ENCODE measurements at places on chromosomes 6 and 20.

GRCh38 chr20:49595811-49596561, 28.0 kb upstream of the PTGIS start:
- DNase-seq = peak; percentile 51

GRCh38 chr6:113487489-113488058, 369.6 kb upstream of the MARCKS start:
- no peak for DNase-seq

GRCh38 chr6:128156321-128157111, 255.7 kb upstream of the THEMIS start:
- no peak for DNase-seq

GRCh38 chr6:43310624-43311023, 2.0 kb upstream of the CRIP3 start:
- no peak for DNase-seq

GRCh38 chr20:6673071-6673470, 94.4 kb upstream of the BMP2 start:
- DNase-seq = no peak

DNA sequence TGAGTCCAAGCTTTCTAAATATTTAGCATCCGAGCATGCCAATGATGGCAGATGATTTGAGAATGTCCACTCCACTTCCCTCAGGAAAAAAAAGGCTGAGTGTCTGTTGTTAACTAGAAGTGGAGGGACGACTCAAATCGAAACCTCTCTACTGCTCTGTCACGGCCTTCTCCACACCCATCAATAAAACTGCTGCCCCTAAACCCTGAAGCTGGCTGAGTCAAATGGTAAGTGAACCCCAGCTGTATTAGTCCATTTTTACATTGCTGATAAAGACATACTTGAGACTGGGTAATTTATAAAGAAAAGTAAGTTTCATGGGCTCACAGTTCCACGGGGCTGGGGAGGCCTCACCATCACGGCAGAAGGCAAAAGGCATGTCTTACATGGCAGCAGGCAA, 707.0 kb downstream of the QKI start:
- DNase-seq = no peak

DNA sequence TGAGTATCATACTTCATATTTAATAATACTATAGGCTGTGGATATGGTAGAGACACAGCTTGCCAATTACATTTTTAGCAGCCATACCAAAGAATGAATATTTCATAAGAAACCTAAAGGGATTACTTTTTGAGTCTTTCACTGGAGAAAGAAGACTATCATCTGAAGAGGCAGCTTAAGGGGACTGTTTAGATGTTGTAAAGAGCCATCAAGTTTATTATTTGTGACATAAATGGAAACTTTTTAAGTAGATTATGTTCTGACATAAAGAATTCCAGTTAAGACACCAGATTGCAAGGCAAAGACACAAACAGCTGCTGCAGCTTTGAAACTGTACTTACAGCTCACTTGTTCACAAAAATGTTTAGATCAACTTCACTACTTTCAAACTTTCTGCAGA, 429.4 kb downstream of the TFAP2A start:
- no peak for DNase-seq

DNA sequence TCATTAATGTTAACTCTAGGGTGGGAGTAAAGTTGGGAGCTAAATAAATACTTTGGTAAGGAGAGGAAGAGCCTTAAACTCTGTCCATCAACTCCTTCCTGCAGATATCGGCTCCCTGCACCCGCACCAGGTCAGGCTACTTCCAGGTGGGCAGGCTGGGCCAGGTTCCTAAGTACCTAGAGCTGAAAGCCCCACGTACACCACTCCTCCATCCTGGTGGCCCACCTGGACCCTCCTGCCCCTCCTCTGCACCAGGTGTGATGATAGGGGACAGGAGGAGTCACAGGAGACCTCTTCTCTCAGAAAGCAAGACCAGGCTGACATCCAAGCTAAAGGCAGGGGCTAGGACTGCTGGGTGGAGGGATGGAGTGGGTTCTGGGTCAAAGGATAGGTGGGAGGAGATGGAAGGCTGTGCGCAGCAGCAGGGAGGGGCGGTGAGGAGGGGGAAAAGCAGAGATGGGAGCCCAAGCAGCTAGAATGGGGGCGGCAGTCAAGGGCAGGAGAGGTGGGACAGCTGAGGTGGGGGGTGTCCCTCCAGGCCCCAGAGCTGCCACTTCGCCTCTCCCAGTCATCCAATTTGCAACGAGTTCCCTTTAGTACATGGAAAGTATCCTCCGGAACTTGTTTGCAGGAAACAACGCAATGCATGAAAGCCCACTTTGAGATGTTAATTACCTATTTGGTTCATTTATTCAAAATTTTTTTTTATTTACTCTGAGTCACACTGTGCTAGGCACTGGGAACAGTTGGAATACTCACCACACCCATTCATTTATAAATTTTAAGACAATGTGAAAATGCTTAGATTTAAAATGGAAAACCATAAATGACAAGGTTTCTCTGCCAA, 15.2 kb upstream of the TOX2 start:
- DNase-seq = no peak

DNA sequence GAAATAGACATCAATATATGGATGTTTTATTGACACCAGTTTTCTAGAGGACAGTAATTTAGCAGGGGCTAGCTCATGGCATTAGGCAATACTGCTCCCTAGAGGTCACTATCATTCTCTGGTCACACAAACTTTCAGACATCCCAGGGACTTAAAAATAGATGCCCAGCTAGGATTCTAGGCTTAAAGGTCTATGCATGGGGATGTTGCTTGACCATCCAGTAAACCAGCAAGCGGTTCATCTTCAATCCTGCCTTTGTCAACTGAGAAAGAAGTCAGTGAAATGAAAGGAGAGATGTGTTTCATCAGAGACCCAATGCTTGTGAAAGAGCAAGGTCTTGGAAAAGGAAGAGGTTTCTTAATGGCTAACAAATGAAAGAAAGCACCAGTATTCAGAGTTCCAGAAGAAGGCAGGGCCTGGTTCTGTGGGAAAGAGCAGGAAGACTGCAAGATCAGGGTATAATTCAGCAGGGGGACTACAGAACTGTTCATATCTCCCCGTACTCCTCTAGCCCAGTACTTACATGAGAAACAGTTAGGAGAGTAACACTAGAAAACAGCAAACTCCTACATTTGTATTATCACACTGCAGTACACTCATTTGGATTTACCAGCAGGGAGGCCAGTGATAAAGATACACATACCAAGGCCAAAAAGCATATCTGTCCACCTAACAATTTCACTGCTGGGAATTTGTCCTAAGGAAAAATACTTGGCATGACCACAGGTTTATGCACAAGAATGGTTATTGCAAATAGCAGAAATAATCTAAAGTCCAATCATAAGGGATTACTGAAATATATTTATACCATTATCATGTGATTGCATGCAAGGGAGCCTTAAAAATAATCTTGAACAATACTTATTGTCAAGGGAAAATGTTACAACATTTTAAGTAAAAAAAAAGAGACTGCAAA, 151.4 kb upstream of the LAMA2 start:
- peak; percentile 70 for DNase-seq

DNA sequence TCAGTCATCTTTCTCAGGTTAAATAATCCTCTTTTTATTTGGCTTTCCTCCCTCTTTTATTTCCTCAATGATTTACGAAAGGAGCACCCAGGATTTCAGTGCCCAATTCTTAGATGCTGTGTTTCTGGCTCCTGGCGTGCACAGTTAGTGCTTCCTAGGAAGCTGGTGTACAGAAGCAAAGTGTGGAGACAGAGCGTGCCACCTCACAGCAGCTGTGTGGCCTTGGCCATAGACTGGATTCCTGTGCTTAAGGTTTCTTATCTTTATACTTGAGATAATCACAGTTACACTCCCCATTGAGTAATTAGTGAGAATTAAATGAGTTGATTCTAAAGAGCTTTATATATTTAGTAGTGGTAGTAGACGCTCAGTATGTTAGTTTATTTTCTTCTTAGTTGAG, 39.7 kb upstream of the GJA1 start:
- DNase-seq = no peak

DNA sequence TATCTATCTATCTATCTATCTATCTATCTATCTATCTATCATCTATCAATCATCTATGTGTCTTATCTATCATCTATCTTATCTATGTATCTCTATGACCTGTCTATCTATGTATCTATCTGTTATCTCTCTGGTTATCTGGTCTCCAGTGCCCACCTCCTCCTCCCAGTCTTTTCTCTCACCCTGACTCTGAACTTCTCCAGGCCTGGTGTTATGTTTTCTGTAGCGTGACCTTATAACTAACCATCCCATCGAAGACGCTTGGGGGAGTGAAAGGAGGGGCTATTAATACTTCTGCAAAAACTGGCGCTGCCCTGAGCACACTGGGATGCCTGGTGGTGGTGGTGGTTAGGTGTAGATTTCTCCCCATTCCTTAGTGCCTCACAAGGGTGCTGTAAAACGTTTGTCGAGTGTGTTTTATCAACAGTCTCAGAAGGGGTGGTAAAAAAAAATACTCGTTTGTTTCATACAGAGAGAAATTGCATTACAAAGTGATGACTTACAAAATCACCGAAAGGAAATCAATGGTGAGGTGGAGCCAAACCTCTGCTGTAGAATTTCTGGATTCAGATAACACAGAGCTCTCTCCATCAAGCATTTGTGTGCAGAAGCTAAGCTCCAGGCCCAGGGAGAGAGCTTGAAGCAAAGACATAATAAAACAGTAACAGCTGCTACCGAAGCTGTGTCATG, 156.2 kb downstream of the BCAS1 start:
- peak; percentile 66 for DNase-seq

All from cardiac fibroblast (primary cell).